ENCODE measurements at places on chromosomes 6 and 20.

DNA sequence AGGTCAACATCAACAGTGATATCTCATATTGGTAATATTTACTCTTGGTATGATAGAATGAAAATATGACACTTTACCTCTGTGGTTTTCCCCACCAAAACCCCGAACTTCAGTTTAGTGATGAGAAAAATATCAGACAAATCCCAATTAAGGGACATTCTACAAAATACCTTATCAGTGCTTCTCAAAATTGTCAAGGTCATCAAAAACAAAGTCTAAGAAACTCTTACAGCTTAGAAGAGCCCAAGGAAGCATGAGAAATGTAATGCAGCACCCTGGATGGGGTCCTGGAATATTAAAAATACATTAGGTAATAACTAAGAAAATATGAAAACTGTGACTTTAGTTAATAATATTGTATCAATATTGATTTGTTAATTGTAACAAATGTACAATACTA, 148.3 kb upstream of the TFAP2D start:
- no peak for DNase-seq

GRCh38 chr6:37576336-37576737, 76.6 kb upstream of the CCDC167 start:
- no peak for DNase-seq

GRCh38 chr6:24749297-24749696, 25.4 kb upstream of the GMNN start:
- DNase-seq = no peak

DNA sequence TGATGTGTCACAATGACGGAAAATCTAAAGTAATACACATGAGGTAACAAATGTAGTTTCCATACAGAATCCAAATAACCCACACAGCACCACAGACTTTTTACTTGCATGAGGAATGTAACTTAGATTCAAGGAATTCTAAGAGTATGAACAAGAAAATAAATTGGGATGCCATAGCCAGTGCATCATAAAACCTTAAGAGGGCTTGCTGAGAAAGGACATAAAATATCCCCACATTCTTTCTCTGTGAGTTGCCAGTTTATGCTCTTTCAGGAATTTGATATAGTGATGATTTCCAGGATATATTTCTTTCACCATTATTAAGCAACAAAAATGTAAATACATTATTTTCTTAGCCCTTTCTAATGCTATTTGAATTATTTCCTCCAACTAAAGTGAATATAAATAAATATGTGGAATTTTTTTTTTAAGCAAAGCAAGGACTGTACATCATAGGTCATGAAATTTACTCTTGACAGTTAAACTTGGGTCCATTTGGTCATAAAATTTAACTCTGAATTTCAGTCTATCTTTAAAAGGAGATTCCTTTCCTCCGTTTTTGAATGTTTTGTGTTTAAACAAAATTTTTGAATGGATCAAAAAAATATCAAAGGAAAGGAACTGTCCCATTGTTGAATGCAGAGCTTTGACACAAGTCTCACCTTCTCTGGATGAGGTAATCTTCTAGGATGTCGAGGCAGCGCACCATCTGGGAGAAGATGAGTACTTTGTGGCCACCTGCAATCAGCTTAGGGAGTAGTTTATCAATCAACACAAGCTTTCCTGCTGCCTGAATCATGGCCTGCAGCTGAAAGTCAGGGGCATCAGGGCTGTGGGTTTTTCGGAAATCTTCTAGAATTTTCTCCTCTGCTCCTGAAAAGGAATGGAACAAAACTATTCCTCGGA, 116.3 kb upstream of the EMILIN3 start:
- DNase-seq = no peak
